ENCODE measurements at places on chromosomes 4 and X. TPM values are rescaled to one million over a fixed set of nuclear protein-coding genes. Genes with fewer than 3 reads are reported as not detected.

HELT gene
- total RNA-seq = not detected

TENM3 gene
- 1.2 TPM for total RNA-seq

XIAP gene
- 52.7 TPM for total RNA-seq

RHOH gene
- not detected for total RNA-seq

NUDT11 gene
- 10.2 TPM for total RNA-seq

CLGN gene
- total RNA-seq = 0.07 TPM

SPANXA1 gene
- total RNA-seq = not detected

TEX11 gene
- total RNA-seq = not detected

DCAF4L1 gene
- 0.13 TPM for total RNA-seq

SH3BGRL gene
- 50.8 TPM for total RNA-seq

CAPN6 gene
- 0.07 TPM for total RNA-seq

TASL gene
- not detected for total RNA-seq

ADGRL3 gene
- total RNA-seq = 0.56 TPM

BTC gene
- 0.30 TPM for total RNA-seq

GABRB1 gene
- 0.99 TPM for total RNA-seq

CXCL11 gene
- not detected for total RNA-seq

PGAM4 gene
- total RNA-seq = not detected

SRPX2 gene
- total RNA-seq = 210 TPM

OPRPN gene
- total RNA-seq = not detected

GATA1 gene
- total RNA-seq = not detected

TACC3 gene
- 7.0 TPM for total RNA-seq

XAGE1A gene
- total RNA-seq = not detected

DRP2 gene
- 1.8 TPM for total RNA-seq

SSX4B gene
- not detected for total RNA-seq

F9 gene
- total RNA-seq = not detected

TCEAL2 gene
- 0.23 TPM for total RNA-seq

MAGEB6B gene
- total RNA-seq = not detected

Measured in smooth muscle cell of the pulmonary artery (primary cell).